ENCODE measurements at places on chromosomes 13 and 19.

- DNase-seq: no peak
Observed at GRCh38 chr19:32646556-32646955, 28.4 kb downstream of the ANKRD27 start.

GRCh38 chr13:58048670-58049069, 417.1 kb downstream of the PCDH17 start:
- no peak for DNase-seq

- DNase-seq: peak; percentile 40
Observed at GRCh38 chr13:32267836-32268439, 47.2 kb downstream of the ZAR1L start.

DNA sequence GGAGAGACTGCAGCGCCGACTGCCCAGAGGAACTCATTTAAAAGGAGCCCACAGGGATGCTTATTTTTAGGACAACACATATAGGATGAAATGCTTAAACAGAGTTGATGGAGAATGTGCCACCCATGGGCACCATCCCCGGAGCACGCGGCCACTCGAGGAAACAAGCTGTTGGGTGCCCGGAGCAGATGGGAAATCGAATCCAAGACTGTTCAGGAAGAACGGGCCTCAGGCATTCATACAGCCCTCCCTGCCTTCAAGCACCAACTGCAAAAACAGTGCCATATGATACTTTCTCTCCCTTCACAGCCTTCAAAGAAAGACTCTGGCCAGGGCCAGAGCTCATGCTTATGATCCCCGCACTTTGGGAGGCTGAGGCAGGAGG, 40.2 kb downstream of the RAB20 start:
- no peak for DNase-seq

- DNase-seq: no peak
Observed at GRCh38 chr13:23243066-23243465, 62.3 kb downstream of the SGCG start.

GRCh38 chr13:50244713-50245574, 229.7 kb downstream of the KCNRG start:
- DNase-seq: peak; percentile 19

Measured in activated gamma-delta T cell treated with Interleukin-2 at 50 U/mL for 16 hours (primary cell).